ENCODE measurements at places on chromosomes 6 and 20.

DNA sequence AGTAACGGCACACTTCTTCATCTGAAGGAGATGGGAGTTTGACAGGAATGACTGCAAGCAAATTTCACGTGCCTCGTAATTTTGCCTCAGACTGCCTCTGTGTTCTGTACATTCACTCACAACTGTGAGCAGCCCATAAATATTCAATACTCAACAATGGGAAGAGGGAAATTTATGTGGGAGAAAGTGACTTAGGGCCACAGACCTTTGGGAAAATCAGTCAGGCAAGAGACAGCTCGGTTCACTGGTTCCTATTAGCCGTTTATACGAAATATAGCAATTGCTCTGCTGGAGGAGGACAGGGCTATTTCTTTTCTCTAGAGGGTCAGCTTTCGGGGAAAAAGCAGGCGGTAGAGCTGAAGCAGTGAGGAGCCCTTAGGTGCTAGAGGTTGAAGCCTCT, 28.0 kb downstream of the OPN5 start:
- DNase-seq, result no peak

GRCh38 chr20:11332381-11332780, 585.3 kb upstream of the BTBD3 start:
- no peak for DNase-seq

DNA sequence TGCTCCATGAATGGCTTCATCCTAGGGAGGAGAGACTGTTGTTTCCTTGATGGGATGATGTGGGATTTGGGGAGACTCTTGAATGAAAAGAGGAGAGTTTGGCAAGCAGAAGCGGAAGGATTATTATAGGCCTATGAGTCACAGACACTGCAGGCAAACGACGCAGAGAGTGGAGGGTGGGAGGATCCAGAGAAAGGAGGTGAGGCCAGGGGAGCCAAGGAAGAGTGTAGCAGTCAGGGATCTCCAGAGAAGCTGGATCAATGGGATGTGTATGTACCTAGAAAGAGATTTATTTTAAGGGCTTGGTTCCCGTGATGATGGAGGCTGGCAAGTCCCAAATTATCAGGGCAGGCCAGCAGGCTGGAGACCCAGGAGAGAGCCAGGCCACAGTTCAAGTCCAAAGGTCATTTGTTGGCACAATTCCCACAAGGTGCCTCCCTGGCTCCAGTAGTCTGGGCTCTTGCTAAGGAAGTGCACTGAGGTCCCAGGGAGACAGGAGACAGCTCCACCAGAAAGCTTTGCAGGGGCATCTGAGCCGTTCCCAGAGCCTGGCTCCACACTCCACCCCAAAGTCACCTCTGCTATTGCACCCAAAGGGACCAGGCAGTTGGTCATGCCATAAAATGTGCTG, 76.0 kb downstream of the ADTRP start:
- DNase-seq, result no peak

- DNase-seq, result no peak
Observed at GRCh38 chr6:114090626-114091025, 119.7 kb upstream of the HDAC2 start.

DNA sequence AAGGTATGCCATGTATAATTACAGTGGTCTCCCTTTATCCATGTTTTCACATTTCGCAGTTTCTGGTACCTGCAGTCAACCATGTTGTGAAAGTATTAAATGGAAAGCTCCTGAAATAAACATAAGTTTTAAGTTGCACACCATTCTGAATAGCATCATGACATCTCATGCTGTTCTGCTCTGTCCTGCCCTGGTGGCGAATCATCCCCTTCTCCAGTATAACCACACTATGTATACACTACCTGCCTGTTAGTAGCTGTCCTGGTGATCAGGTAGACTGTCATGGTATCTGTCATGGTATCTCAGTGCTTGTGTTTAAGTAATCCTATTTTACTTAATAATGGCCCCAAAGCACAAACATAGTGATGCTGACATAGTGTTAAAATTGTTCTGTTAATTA, 97.1 kb downstream of the ZFAND3 start:
- no peak for DNase-seq

GRCh38 chr20:61166324-61166723, 85.7 kb upstream of the CDH4 start:
- DNase-seq, result no peak

DNA sequence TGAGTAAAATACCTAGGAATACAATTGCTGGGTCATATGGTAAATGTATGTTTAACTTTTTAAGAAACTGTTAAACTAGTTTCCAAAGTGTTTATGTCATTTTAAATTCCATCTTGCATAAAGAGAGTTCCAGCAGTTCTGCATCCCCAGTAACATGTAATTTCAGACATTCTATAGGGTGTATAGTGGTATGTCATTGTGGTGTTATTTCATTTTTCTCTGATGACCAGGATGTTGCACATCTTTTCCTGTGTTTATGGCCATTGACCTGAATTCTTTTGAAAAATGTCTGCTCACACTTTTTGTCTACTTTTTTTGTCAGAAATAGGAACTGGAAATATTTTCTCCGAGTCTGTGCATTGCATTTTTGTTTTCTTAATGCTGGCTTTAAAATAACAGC, 128.9 kb downstream of the TMEM200A start:
- DNase-seq, result no peak

DNA sequence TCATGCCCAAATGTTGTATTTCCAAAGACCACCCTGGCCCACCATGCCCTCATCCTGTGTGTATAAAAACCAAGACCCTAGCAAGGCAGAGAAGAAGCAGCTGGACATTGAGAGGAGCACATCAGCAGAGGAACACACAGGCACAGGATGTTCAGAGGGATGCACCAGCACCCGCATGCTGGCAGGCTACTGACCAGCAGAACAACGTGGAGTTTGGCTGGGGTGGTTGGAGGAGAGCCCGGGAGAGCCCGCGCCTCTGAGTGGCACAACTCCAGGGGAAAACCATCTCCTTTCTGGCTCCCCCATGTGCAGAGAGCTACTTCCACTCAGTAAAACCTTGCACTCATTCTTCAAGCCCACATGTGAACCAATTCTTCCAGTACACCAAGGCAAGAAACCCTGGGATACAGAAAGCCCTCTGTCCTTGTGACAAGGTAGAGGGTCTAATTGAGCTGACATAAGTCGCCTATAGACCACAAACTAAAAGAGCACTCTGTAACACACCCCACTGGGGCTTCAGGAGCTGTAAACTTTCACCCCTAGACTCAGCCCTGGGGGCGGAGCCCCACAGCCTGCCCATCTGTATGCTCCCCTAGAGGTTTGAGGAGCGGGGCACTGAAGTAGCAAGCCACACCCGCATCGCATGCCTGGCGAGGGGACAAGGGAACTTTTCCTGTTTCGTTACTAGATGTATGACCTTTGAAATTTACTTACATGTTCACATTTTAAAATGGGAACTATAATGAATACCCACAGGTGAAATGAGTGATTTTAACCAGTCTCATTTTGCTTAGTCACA, 831.5 kb upstream of the CITED2 start:
- DNase-seq, result no peak

DNA sequence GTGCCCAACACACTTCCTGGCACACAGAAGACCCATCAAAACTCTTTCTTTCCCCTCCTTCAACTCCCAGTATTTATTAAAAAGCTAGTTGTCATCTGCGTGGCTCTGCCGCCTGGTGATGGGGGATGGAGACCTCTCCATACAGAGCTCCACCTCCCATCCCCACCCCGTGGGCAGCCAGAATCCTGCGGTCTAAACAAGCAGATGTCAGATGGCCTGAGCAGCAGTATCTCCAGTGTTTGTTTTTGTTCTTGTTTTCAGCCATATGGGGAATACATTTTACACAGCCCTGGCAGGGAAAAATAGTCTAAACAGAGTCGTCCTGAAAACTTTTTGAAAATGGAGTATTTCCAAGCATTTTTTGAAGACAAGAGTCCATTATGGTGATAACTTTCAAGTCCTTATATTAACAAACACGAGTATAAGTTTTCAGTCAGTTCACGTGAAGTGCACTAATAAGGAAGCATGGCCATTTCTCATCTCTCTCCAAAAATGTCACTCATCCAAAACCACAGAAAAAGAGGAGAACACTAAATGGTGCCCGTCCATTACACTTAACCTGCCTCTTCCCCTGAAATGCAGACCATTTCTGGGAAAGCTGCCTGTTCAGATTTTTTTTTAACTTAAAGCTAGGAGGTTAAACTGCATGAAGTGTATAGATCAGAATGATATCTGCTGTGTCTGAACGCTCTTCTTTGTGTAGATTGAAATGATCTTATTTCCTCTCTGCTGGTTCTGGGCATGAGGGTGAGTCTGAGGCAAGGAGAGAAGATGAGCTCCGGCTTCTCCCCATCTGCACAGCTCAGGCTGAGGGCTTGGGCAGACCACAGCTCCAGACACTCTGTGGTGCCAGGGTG, 91.0 kb downstream of the TCP11 start:
- peak; percentile 88 for DNase-seq

DNA sequence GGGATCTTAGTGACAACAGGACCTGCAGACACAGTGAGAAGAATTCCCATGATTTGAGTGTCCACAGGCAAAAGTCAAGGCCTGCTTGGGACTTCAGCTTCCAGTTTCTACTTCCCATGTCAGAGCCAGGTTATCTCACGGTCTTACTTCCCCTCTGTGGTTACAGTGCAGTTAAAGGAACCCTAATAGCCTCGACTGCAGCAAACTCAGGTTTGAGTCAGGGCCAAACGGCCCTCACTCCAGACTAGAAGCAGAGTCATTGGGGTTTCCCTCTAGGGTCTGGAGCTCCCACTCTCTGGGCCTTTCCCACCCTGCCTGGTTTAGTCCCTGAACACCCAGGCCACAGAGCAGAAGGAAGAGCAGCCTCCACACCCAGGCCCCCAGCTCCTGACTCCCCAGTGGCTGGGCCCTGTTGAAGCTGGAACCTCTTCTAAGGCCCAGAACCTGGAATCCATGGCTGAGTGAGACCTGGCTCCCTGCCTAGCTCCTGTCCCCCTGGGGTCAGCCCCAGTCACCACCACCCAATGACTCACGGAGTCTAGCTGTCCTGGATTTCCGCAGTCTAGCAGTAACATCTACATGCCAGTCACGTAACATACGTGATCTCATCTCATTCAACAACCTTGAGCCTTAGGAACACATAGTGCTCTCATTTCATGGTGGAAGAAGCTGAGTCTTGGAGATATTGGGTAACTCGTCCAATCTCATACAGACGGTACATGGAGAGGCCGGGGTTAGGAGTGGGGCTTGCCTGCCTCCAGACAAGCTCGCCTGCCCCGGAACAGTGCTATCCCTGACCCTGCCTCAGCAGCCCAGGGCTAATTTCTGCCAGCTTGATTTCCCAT, 9.2 kb upstream of the GHRH start:
- DNase-seq, result no peak

GRCh38 chr6:135922174-135922573, 70.7 kb downstream of the PDE7B start:
- DNase-seq, result no peak

- DNase-seq, result no peak
Observed at GRCh38 chr6:162917506-162917905, 189.7 kb downstream of the PACRG start.

DNA sequence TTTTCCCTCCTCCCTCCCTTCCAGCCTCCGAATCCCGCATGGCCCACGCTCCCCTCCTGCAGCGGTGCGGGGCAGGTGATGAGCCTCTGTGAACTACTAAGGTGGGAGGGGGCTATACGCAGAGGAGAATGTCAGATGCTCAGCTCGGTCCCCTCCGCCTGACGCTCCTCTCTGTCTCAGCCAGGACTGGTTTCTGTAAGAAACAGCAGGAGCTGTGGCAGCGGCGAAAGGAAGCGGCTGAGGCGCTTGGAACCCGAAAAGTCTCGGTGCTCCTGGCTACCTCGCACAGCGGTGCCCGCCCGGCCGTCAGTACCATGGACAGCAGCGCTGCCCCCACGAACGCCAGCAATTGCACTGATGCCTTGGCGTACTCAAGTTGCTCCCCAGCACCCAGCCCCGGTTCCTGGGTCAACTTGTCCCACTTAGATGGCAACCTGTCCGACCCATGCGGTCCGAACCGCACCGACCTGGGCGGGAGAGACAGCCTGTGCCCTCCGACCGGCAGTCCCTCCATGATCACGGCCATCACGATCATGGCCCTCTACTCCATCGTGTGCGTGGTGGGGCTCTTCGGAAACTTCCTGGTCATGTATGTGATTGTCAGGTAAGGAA, at the start of gene OPRM1:
Gene OPRM1, plus strand, starts transcription at position 10 of the 612 bp plus-strand sequence. Its CDS starts 305 bp downstream, at position 315.
- DNase-seq, result peak; percentile 1

- no peak for DNase-seq
Observed at GRCh38 chr6:108966855-108967755, 118.9 kb downstream of the ARMC2 start.

DNA sequence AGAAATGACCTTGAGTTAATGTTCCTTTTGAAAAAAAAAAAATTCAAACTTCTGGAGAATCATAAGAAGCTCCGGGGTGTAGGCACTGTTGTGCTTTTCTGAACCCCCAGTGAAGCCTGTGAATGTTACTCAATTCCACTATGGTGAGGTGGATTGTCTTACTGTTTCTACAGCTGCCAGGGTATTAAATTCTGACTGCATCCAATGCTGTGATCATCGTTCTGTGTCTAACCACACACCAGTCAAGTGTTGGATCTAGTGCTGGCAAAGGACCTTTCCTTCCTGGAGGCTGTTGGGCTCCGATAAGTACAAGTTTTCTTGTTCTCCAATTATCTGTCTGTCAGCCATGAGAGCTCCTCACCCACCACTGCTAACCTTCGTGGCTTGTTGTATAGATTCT, 162.0 kb upstream of the EPHA7 start:
- peak; percentile 86 for DNase-seq

DNA sequence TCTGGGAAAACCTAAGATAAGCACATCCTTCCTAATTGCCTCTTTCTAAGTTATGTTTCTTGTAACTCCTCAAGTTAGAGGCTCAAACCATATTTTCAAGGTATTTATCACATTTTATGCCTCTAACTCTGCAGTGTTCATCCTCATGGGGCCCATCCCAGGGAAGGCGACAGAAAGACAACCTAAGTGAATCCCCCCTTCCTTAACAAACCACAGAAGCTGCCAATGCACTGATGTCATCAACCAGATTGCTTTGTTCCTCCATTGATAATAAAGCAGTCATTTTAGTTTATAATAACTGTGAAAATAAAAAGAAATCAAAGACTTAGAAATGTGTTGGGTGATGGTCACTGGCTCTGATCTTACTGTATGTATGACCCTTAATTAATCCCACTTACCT, 119.5 kb upstream of the TCF21 start:
- no peak for DNase-seq

- DNase-seq, result no peak
Observed at GRCh38 chr6:2855061-2855519, 13.4 kb upstream of the SERPINB1 start.

GRCh38 chr6:140494321-140495108, 1120.1 kb upstream of the CITED2 start:
- DNase-seq, result no peak

DNA sequence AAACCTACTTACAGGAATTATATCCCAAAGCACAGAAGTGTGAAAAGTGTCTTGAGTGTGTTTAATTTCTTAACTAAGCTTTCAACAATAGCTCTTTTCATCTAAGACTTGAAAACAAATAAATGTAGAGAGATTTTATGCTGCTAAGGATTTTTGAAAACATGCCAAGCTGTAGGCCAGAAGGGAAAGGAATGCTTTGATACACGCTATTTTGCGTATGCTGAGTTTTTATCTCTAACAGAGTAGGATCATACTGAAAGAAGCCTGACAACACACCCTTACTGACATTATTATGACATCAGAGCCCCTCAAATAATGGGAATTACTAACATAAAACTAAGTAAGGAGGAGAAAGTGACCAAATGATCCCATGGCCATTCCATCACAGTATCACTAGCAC, 265.5 kb downstream of the KHDC1L start:
- no peak for DNase-seq

GRCh38 chr6:163356743-163357142, 57.8 kb upstream of the QKI start:
- DNase-seq, result no peak
